ENCODE measurements at places on chromosomes 3 and 15.
A peak's percentile ranks its signal among the peaks of the same experiment; 100 is the strongest.

DNA sequence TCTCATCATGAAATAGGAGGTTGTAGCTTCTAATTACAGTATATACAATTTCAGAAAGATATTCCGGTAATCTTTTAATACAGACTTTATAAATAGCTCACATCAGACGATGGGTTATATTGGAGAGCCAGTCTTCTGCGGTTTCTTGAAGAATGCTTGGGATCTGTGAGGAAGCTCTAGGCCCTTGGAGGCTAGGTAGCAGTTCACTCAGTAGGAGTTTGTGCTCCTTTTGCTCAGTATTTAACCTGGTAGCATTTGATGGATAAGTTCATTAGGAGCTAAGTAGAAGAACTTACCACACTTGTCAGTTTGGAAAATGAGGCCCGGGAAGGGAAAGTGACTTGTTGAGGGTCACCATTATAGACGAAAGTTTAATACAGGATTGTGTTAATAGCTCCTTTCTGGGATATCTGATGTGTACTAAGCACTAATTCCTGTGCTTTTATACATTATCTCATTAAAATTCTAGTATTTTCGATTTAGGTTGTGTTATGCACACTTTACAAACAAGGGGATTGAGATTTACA is 2.8 kb downstream of the FNDC3B start:
- no peak for DNase-seq

GRCh38 chr3:119469418-119470189 is 841 bp downstream of the POGLUT1 start:
- peak; percentile 58 for DNase-seq

DNA sequence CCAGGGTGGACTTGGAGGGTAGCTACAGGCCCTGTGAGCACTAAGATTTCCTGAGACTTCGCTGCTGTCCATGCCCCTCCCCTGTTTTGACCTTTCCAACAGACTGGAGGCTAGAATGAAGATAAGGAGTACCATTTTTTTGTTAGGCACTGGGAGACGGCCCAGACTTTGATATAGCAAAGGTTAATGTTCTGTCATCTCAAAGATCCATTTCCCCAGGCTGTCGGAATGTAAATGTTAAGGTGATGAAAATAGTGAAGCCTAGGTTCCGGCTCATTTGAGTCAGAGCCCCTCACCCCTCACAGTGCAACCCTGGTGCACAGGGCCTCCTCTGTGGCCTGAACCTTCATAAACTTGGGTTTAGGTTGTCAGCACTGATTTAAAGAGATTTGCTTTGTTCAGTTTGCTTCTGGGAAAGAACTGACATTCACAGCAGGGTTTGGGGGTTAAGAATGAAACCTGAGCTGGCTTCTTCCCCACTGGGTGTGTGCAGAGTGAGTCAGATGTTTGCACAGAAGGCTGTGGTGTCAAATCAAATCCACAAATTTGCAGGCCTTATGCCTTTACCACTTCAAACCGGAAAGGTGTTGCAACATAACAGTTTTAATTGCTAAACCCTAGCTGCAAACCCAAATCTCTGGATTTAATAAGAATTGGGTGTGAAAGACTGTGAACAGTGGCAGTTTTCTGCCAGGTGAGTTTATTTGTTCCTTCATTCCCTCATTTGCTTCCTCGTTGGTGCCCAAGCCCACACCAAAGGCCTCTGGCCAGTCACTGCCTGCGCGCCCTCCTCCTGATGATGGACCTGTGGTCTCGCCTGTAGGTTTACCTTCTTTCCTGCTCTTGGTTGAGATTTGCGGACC is 20.6 kb upstream of the KCTD6 start:
- peak; percentile 59 for DNase-seq

- no peak for DNase-seq
Observed at GRCh38 chr3:45927881-45928280, 15.4 kb upstream of the CXCR6 start.

DNA sequence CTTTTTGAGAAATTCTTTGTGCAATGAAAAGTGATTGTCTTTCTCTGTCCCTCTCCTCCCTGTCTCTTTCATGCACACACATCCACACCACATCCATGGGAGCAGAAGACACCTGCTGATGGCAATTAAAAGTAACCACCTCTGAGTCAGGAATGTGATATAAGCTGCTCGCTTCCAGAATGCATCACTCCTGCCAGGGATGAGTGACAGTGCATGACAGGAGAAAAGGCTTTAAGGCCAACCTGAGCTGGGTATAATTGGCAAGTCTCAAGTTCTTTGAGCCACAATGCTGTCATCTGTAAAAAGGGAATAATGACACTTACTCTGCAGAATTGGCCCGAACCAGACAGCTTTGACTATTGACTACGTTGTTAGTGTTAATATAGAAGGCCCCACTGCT is 59.6 kb downstream of the UBP1 start:
- no peak for DNase-seq

- DNase-seq: peak; percentile 39
Observed at GRCh38 chr3:56547486-56547885, 9.5 kb upstream of the CCDC66 start.

DNA sequence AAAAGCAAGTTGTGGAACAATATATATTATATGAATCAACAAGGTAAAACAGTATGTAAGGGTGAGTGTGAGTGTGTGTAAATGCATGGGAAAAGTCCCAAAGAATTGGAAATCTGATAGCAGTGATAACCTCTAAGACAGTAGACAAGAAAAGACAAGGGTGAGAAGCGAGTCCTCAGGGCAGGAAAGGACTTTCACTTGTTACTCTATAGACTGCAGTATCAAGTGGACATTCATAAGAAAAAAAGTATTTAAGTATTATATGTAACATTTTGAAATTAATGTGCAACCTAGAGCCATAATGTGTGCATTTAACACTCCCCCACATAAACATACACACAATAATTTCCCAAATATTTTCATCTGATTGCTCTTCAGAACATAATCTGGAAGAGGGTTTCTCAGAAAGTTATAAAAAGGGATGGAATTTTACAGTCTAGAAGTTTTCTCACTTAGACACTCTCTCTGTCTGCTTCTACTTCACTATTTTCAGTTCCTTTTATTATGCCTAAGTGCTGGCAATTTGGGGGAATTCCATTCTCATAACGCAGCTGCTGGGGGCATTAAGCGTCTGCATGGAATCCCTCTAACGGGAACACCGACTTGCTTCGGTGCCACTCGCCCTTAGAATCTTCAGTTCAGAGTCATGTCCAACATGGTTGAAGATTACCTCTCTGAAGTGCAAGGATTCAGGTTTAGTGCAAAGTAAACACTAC is 50.0 kb upstream of the CDIN1 start:
- no peak for DNase-seq

DNA sequence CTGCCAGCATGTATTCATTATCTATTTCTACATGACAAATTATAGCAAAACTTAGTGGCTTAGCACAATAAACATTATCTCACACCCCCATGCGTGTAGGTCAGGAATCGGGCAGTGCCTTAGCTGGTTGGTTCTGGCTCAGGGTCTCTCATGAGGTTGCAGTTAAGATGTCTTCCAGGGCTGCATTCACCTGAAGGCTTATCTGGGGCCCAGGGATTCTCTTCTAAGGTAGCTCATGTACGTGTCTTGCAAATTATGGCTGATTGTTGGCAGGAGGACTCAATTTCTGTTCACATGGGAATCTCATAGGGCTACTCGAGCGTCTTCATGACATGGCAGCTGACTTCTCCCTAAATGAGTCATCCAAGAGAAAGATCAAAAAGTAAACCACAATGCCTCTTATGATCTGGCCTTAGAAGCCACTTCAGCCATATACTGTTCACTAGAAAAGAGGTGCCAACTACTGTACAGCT is 42.9 kb upstream of the TSC22D2 start:
- peak; percentile 76 for DNase-seq

Measured in RKO (cell line).